A549 treated with Hydrocortisone at 1 μM for 4 hours (cell line): ENCODE measurements at places on chromosomes 3 and 15. TPM values are rescaled to one million over a fixed set of nuclear protein-coding genes. Genes with fewer than 3 reads are reported as not detected.

RAD51 gene
- total RNA-seq = 17.6 to 20.1 TPM (median 18.0 TPM) in 5 replicates

PARP14 gene
- 7.4 to 11.8 TPM (median 7.9 TPM) in 5 replicates for total RNA-seq

CCK gene
- total RNA-seq = 1.3 to 2.3 TPM (median 1.9 TPM) in 5 replicates

CXCR6 gene
- total RNA-seq = not detected in 5 replicates

MASP1 gene
- 0.02 to 0.06 TPM (median 0.05 TPM) in 3 of 5 replicates, not detected in the others for total RNA-seq

GOLGA8M gene
- 0.05 to 0.07 TPM in 2 of 5 replicates, not detected in the others for total RNA-seq

TP63 gene
- 0.10 to 0.22 TPM (median 0.20 TPM) in 5 replicates for total RNA-seq

TMIE gene
- total RNA-seq = 0.13 to 0.23 TPM (median 0.16 TPM) in 5 replicates

RCCD1 gene
- total RNA-seq = 32.2 to 56.5 TPM (median 37.6 TPM) in 5 replicates

C3orf85 gene
- not detected in 5 replicates for total RNA-seq

NANOGP8 gene
- not detected in 5 replicates for total RNA-seq
